ENCODE measurements at places on chromosomes 3 and 15.

- no peak for DNase-seq
These were observed 8.1 kb upstream of the GNB5 start for GRCh38 chr15:52199271-52199670.

DNA sequence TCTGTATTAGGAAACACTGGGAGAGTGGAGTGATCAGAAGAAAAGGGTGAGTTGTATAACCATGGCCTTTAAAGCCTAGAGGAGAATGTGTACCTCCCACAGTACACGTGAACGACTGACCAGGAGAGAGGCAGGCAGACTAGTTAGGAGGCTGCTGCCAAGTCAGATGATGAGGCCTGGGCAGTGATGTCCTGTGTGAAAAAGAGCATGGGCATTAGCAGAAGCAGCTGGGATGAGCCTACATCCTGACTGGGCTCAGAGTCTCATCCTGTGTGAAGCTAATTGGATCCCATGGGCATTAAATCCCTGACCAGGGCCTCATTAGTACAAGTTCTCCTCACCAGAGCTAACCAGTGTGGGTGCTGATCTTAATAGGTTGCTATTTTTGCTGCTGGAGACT, 89.1 kb upstream of the SLC2A2 start:
- no peak for DNase-seq

DNA sequence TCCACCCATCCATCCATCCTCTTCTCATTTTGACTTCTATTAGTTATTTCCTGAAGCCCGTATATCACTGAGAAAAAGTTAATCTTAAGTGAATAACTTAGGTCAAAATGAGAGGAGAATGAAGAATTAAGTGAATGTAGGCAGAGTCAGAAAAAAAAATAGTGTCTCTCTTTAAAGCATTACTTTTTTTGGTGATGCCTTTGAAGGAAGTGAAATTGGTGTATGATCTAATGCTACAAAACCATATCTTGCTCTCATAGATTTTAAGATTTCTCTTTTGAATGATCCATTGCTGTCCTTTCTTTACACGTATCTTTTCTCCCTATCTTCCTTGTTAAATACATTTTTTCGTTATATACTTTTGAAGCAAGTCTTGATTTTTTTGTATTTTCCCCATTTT, 23.4 kb downstream of the FNDC3B start:
- no peak for DNase-seq

DNA sequence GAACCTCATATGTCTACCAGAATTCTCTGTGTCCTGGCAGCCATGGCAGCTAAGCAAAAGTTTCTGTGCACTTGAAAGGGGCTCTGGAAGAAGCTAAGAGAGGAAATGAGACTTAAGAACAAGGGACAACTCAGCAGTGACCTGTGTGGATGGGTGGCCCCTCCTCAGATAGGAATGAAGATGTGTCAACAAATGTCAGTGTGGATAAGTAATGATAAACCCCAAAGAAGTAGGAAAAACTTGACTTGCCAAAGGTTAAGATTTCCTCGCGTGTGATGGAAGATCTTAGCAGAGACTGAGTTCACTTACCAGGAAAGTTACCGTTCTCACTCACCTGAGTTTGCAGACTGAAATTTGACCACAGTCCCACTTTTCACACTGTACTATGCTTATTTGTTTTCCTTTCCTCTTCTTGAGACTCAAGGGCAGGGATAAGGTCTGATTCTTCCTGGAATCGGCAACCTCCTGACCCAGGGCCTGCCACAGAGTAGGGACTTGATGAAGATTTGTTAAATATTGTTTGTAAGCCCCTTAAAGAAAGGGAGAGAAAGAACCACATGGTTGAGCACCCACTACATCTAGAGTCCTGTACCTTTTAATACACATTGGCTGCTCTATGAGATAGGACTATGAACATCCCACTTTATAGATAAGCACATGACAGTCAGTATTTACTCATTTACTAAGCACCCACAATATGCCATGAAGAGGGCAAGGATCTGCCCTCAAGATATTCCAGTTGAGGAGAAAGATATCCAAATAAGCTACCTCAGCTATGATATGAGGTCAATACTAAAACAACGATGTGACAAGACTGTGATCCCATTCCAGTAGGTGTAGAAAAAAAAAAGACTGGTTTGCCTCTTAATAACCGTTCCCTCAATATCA, 7.3 kb upstream of the HRH1 start:
- DNase-seq: no peak

GRCh38 chr15:25990220-25990619, 127.1 kb upstream of the ATP10A start:
- no peak for DNase-seq

GRCh38 chr3:29079358-29079757, 201.5 kb upstream of the RBMS3 start:
- no peak for DNase-seq

GRCh38 chr3:191797271-191797670, 336.3 kb downstream of the PYDC2 start:
- no peak for DNase-seq

- DNase-seq: no peak
These were observed 513.9 kb upstream of the CADM2 start for GRCh38 chr3:84444726-84445521.

GRCh38 chr3:140151321-140151720, 216.3 kb downstream of the CLSTN2 start:
- DNase-seq: no peak

DNA sequence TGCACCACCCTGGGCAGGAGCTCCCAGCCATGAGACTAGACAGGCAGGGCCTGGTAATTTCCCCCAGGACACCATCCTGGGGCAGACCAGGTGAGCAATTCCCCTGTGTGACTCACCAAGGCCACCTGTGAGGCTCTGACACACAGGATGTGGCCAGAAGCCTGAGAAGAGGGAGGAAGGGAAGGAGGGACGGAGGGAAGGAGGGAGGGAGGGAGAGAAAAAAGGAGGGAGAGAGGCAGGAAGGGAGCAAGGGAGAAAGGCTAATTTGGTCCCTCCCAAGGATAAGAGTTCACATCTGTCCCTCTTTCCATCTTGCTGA, 25.9 kb downstream of the WNT7A start:
- DNase-seq: no peak

DNA sequence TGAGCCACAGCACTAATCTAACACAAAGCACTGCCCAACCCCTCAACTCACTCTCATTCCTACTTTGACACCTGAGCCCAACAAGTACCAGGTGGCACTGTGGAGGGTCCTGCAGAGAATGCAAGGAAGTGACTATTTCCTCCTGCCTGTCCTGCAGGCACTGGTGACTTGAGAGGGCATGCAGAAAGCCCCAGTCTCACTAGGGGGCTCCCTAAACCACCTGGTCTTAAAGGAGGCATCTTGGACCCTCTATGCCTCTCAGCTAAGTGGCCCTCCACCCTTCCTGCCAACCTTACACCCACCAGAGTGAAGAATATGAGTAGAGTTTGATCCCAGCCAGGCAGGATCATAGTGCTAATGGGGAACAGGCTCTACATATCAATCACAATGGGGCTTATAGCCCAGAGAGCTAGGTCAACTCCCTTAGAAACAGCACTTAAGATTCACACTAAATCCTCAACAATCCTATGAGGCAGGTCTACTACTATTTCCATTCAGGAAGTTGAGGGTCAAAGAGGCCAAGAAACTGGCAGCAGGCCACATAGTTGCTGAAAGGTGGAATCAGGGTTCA, 15.2 kb downstream of the TRAIP start:
- no peak for DNase-seq

DNA sequence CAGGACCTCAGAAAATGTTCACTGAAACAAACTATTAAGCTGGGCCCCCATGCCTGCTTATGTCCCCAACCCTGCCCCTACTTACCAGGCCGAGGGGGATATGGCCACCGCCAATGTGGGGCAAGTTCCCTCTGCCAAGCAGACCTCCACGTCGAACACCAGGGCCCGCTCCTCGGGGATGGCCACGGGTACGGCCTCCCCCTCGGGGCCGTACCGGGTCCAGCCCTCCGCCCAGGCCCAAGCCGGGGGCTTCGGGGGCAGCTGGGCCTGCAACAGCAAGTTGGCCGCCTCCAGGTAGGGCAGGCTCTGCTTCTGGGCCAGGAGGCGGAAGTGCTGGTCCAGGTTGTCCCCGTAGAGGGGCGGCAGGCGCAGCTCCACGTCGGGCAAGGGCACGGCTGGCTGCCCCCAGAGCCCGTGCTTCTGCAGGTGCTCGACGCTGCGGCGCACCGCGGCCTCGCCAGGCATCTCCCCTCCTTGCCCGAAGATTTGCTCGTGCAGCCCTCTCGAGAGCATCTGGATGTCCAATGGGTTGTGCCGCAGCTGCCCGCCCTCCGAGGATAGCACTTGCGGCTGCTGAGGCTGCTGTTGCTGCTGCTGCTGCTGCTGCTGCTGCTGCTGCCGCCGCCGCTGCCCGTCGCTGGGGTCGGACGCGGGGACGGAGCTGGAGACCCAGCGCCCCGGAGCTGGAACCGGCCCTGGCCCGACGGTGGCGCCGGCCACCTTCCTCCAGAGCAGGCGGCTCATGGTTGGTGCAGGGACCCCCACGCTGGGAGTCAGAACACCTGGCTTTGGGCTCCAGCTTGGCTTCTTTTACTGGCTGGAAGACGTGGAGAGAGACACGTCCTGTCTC, 1.4 kb downstream of the POLG start:
- DNase-seq: no peak

GRCh38 chr15:40274350-40275274, 8.3 kb downstream of the ANKRD63 start:
- peak; percentile 87 for DNase-seq

GRCh38 chr3:52685285-52685708, 416 bp downstream of the PBRM1 start:
- peak; percentile 79 for DNase-seq

GRCh38 chr3:114928989-114929640, 218.0 kb downstream of the ZBTB20 start:
- DNase-seq: no peak

GRCh38 chr15:92051716-92052115, 198.2 kb downstream of the SLCO3A1 start:
- DNase-seq: no peak

DNA sequence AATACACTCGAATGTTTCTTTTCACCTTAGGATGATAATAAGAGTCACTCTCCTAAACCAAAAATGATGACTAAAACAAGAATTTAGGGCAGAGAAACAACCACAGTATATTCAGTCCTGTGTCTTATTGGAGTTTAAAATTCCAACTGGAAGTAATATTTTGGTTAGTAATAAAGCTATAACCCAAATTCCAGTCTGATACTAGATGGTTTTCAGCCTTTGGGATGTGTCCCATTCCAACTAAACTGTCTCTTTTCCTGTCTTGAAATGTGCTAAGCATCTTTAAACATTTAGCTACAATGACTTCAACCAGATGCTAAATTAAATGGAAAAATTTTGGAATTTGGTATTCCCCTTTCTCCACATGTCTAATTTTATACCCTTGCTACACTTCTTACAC, 510.0 kb downstream of the ROBO1 start:
- DNase-seq: no peak

- no peak for DNase-seq
These were observed 102.7 kb downstream of the TBC1D5 start for GRCh38 chr3:17639765-17640164.
